Body of pancreas (tissue), 4 donors: ENCODE measurements at places on chromosomes 6 and 20. TPM values are rescaled to one million over a fixed set of nuclear protein-coding genes. Genes with fewer than 3 reads are reported as not detected.

GRCh38 chr6:9927275-9927674, 487.6 kb downstream of the TFAP2A start:
- no peak overlapping the region for H3K4me3 ChIP-seq
- no peak overlapping the region for H3K27ac ChIP-seq
- H3K27me3 ChIP-seq: no peaks in the 10 kb centered on the region
- H3K4me1 ChIP-seq: no peaks in the 10 kb centered on the region

DNA sequence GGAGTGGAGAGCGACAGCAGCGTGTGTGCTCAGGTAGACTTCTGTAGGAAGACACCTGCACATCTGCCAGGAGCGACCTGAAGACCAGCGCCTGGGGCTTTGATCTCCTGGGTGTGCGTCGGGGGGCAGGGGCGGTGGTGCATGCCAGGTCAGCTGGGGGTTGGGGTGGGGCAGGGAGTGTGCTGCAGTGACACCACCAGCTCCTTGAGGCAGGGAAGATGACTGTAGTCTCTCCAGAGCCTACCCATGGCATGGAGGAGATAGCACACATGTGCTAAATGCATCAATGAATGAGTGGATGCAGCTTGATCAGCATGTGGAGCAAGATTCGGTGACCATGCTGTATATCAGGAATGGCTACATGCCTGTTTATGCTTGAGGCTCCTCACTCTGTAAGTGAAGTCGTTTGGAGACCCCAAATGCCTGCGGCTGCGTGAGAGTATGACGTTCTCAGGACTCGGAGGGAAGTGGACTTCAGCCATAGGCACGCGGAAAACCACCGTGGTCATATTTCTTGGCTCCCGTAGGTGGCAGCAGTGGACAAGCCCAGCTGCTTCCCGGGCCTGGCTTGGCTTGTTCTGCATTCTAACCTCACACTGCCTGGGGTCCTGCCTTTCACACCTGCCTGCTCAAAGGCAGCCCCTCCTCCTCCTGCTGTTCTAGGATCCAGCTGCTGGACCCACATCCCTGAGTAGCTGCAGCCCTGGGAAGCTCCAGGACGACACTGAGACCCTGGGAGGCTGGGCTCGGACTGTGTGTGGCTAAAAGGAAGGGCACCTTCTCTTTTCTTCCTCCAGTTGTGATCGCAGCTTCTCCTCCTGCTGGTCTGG, 39.4 kb upstream of the KCNK16 start:
- no peaks in the 10 kb centered on the region for H3K36me3 ChIP-seq
- no peaks in the 10 kb centered on the region for H3K27me3 ChIP-seq
- H3K4me1 ChIP-seq: peaks cover 6% of the 10 kb centered on the region
- H3K27ac ChIP-seq: no peak overlapping the region
- DNase-seq: peak; percentile 72

DNA sequence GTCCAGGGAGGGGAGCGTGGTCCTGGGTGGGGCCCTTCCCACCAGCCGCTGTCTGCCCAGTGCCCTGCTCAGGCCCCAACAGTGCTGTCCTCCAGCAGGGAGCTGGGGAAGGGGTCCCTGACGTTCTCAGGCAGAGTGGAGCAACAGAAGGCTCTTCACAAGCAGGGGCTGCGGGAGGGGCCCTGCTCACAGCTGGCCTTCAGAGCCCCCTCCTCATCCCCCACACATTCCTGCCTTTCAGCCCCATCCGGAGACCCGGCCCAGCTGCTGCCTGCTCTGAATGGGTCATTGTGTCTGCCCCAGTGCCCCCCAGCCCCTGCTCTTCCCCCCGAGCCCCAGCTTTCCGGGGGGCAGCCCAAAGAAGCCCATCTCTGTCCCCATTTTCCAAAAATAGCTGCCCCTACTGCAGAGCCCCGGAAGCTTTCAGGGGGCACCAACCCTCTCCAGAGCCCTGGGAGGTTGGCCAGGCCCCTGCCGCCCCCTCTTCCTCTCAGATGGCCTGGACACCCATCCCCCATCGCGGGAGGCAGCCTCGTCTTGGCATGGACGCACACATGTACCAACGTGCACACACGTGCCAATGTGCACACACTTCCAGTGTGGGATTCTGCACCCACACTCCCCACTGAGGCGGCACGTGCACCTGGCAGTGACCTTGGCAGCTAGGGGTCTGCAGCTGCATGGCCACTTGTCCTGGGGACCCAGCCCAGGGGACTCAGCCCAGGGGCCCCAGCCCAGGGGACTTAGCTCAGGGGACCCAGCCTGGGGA, 3.7 kb downstream of the COL20A1 start:
- DNase-seq: no peak
- no peaks in the 10 kb centered on the region for H3K36me3 ChIP-seq
- peaks cover 15% of the 10 kb centered on the region for H3K27me3 ChIP-seq
- H3K4me3 ChIP-seq: no peak overlapping the region
- no peak overlapping the region for H3K27ac ChIP-seq
- no peaks in the 10 kb centered on the region for H3K4me1 ChIP-seq

- no peaks in the 10 kb centered on the region for H3K36me3 ChIP-seq
- no peak overlapping the region for H3K27ac ChIP-seq
- no peak for DNase-seq
- H3K4me1 ChIP-seq: no peaks in the 10 kb centered on the region
Observed at GRCh38 chr20:8432435-8433148, 300.5 kb downstream of the PLCB1 start.

DNA sequence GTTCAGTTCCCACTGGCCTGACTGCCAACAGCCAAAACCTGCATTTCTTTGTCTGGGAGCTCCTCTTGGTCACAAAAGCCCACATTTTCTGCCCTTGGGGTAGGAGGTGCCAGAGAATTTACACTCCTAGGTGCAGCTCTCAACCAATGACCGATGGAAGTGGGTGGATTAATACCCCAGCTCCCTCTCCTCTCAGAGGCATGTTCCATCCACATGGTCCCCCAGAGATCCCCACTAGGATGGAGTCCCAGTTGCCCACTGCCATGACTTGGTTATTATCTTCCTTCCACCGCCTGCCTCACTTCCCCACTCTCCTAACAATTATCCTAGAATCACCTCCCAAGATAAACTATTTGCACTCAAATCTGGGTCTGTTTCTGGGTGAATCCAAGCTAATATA, 111.1 kb upstream of the RIN2 start:
- no peaks in the 10 kb centered on the region for H3K27me3 ChIP-seq
- DNase-seq: no peak
- H3K4me1 ChIP-seq: no peaks in the 10 kb centered on the region
- H3K36me3 ChIP-seq: no peaks in the 10 kb centered on the region

- no peak overlapping the region for H3K4me3 ChIP-seq
- no peaks in the 10 kb centered on the region for H3K36me3 ChIP-seq
- no peak for DNase-seq
- H3K4me1 ChIP-seq: no peaks in the 10 kb centered on the region
- no peaks in the 10 kb centered on the region for H3K27me3 ChIP-seq
Observed at GRCh38 chr6:1736346-1737105, 126.8 kb downstream of the FOXC1 start.

GRCh38 chr20:40815156-40816038, 126.4 kb upstream of the MAFB start:
- no peak overlapping the region for H3K4me3 ChIP-seq
- no peak overlapping the region for H3K27ac ChIP-seq
- DNase-seq: no peak
- H3K4me1 ChIP-seq: no peaks in the 10 kb centered on the region
- no peaks in the 10 kb centered on the region for H3K36me3 ChIP-seq
- no peaks in the 10 kb centered on the region for H3K27me3 ChIP-seq

DNA sequence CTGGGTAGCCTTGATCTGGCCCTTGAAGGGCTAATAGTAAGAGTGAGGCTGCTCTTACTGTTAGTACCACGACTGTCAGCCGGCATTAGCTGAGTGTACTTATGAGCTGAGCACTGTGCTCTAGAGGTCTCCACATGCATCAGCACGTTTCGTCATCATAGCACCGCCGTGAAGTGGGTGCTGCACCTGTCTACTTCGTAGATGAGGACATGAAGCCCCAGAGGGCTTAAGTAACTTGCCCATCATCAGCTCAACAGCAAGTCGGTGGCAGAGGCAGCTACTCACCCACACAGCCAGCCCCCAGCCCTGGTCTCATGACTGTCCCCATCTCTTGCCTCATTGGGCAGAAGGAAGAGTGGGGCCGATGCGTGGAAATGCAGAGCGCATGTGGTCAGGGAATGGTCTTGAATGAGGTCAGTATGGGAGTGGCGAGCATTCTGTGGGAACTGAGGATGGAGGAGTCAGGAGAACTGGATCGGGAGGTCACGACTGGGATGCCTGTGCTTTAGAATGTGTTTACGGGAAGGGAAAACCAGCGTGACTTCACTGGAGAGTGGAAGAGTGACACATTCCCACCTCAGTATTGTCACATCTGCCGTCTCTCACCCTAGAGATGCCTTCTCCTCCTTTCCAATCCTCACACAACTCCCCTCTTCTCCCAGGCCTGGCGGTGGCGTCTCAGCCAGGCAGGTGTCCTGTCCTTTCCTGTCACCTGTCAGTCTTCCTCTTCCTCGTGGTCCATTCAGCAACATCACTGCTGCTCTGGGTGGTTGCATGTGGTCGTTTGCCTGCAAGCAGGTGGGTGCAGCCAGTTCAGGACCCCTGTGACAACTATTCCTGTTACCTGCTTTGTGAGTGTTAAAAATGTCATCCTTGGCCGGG, 6.0 kb downstream of the SYTL3 start:
- no peak overlapping the region for H3K4me3 ChIP-seq
- H3K27me3 ChIP-seq: no peaks in the 10 kb centered on the region
- peak overlapping the region; percentile 74 for H3K27ac ChIP-seq
- no peaks in the 10 kb centered on the region for H3K36me3 ChIP-seq

- H3K27ac ChIP-seq: no peak overlapping the region
- H3K4me1 ChIP-seq: peaks cover 12% of the 10 kb centered on the region
- H3K36me3 ChIP-seq: no peaks in the 10 kb centered on the region
- no peaks in the 10 kb centered on the region for H3K27me3 ChIP-seq
- DNase-seq: no peak
Observed at GRCh38 chr6:15796130-15796771, 133.4 kb upstream of the DTNBP1 start.

GRCh38 chr6:138484018-138484731, 15.1 kb downstream of the NHSL1 start:
- H3K27me3 ChIP-seq: no peaks in the 10 kb centered on the region
- H3K4me3 ChIP-seq: no peak overlapping the region
- peaks cover 36% of the 10 kb centered on the region for H3K4me1 ChIP-seq
- H3K36me3 ChIP-seq: no peaks in the 10 kb centered on the region
- DNase-seq: no peak
- no peak overlapping the region for H3K27ac ChIP-seq

DNA sequence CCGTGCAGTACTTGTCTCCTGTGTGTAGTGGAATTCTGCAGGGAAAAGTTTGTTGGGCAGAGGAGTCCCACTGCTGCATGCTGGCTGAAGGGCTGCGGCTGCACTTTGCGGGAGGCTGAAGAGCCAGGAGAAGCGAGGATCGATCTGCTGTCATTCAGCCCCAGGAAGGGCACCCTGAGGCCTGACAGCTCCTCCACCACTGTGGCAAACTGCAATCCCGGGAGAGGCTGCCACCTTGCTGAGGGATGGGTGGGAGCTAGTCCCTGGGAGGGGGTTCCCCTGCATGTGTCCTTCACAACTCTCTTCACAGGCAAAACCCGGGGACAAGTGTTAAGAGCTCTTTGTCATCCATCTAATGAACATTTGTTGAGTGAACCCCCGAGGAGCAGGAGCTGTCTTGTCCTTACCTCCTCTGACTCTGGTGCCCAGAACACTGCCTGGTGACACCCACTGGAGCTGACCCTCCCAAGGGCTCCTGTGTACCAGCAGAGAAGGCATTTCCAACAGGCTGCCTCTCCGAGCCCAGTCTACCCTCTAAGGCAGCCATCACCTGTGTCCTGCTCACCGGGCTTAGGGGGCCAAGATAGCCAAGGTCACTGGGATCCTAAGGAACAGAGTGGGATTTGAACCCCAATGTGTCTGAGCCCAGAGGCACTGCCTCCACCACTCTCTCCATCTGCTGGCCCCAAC, 17.7 kb downstream of the PCK1 start:
- peaks cover 11% of the 10 kb centered on the region for H3K4me1 ChIP-seq
- DNase-seq: no peak
- no peak overlapping the region for H3K4me3 ChIP-seq
- no peaks in the 10 kb centered on the region for H3K36me3 ChIP-seq
- peaks cover 5% of the 10 kb centered on the region for H3K27me3 ChIP-seq
- no peak overlapping the region for H3K27ac ChIP-seq

The ULBP2 gene
- 0.26 TPM for total RNA-seq

The TENT5A gene
- 8.2 TPM for total RNA-seq

- no peak overlapping the region for H3K4me3 ChIP-seq
- no peaks in the 10 kb centered on the region for H3K27me3 ChIP-seq
- H3K36me3 ChIP-seq: no peaks in the 10 kb centered on the region
- no peaks in the 10 kb centered on the region for H3K4me1 ChIP-seq
Observed at GRCh38 chr6:114121913-114122662, 151.1 kb upstream of the HDAC2 start.

- H3K27ac ChIP-seq: no peak overlapping the region
- no peak overlapping the region for H3K4me3 ChIP-seq
- H3K27me3 ChIP-seq: no peaks in the 10 kb centered on the region
- H3K36me3 ChIP-seq: no peaks in the 10 kb centered on the region
- no peak for DNase-seq
Observed at GRCh38 chr6:106186172-106186571, 100.0 kb downstream of the PRDM1 start.

GRCh38 chr20:44092551-44093248, 94.3 kb downstream of the JPH2 start:
- H3K4me3 ChIP-seq: no peak overlapping the region
- H3K27me3 ChIP-seq: no peaks in the 10 kb centered on the region
- H3K27ac ChIP-seq: no peak overlapping the region
- H3K36me3 ChIP-seq: no peaks in the 10 kb centered on the region
- no peak for DNase-seq

DNA sequence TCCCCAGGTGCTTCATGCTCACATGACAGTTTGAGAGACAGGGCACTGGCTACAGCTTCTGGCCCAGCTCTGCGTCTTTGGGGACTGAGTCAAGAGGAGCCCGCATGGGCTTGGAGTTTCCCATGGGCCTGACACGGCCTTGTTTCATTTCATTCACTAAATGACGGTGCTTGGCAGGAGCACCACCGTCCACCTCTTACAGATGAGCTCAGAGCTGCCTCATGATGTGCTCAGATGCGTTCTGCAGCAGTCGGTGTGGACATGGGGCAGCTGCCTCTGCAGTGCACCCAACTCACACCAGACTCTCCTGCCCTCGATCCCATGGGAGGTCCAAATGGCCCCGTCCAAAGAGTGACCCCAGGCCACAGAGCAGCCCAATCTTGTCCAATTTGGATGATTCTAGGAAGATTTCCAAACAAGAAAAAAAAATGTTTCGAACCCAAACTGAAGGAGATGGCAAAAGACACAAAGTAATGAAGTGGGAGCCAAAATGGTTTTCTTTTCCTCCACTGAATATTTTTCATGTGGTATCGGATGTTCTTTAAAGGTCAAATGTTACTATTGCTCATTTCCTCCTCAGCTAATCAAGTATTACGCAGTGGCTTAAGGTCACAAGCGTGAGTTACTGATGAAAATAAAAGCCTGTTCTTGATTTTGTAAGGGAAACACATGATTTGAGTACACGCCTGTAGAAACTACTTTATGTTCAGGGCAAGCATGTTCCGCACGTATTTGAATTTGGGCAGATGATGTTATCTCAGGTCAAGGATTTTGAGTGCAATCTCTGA, 524.2 kb downstream of the CDH26 start:
- no peak overlapping the region for H3K27ac ChIP-seq
- H3K4me1 ChIP-seq: no peaks in the 10 kb centered on the region
- H3K36me3 ChIP-seq: no peaks in the 10 kb centered on the region
- no peaks in the 10 kb centered on the region for H3K27me3 ChIP-seq
- DNase-seq: no peak

GRCh38 chr6:3959385-3959784, 110.2 kb downstream of the FAM50B start:
- H3K27ac ChIP-seq: no peak overlapping the region
- DNase-seq: no peak
- H3K4me1 ChIP-seq: no peaks in the 10 kb centered on the region

The IMPG1 gene
- total RNA-seq: not detected

GRCh38 chr20:4109307-4109940, 94.1 kb upstream of the RNF24 start:
- H3K4me1 ChIP-seq: no peaks in the 10 kb centered on the region
- H3K36me3 ChIP-seq: no peaks in the 10 kb centered on the region
- DNase-seq: no peak
- H3K27ac ChIP-seq: no peak overlapping the region
- H3K27me3 ChIP-seq: no peaks in the 10 kb centered on the region

The RAB44 gene
- total RNA-seq: not detected
